ENCODE measurements at places on chromosomes 2 and 18. TPM values are rescaled to one million over a fixed set of nuclear protein-coding genes. Genes with fewer than 3 reads are reported as not detected.

GRCh38 chr18:47118981-47119380 is 31.3 kb downstream of the HDHD2 start:
- peaks cover 50% of the 10 kb centered on the region for H3K36me3 ChIP-seq
- no peaks in the 10 kb centered on the region for H3K4me1 ChIP-seq
- DNase-seq, result no peak
- no peak overlapping the region for H3K27ac ChIP-seq

DNA sequence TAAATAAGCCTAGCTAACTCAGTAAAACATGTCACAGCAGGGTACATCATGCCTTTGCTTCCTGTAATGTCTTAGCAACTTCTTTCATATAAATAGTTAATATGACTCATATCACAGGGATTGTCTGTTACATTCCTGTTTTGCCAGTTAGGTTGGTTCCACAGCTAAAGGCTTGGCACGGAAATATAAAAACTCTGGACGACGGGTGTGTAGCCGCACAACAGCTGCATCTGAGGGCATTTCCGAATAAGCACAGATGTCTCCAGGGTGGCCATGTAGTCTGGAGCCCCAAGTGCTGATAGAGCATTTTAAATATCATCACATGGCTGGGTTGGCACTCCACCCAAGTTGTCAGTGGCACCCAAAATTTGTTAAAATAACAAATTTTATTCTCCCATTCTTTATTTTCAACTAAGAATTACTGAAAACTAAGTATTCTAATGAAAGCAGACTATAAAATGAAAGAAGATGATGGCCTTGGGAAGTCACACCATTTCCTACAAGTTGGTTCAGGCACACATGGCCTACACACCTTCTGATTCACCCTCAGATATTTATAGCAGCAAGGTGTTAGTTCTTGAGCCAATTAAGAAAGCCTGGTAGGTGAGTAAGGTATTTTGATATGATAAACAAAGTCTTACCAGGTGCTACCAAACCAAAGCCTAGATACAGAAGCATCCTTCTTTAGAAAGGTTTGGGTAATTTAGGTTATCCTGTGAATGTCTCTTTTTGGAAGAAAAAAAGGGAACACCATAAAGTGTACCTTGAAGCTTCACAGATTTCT is 61.8 kb upstream of the STK17B start:
- peaks cover 27% of the 10 kb centered on the region for H3K4me1 ChIP-seq
- peak overlapping the region; percentile 85 for H3K27ac ChIP-seq
- H3K4me3 ChIP-seq, result peak overlapping the region; percentile 39

- H3K4me3 ChIP-seq, result no peak overlapping the region
- H3K4me1 ChIP-seq, result no peaks in the 10 kb centered on the region
- H3K27me3 ChIP-seq, result no peaks in the 10 kb centered on the region
Observed at GRCh38 chr2:216871333-216871934, 11.6 kb upstream of the TNP1 start.

DNA sequence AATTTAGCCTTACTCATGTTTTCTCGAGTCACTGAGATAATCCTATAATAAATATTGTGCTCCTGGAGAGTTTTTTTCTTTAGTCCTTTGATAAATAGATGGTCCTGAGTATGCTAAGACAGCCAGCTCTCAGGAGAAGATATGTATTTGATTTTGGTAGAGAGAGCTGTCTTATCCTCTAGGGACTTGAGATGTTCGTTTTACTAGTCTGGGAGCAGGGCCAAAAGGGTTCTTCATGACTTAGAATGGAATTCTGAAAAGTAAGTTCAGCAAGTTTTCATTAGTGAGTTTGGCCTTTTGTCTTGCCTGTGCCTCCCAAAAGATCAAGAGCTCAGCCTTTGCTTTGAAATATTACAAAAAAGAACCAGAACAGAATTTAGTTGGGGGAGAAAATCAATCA is 246.7 kb downstream of the BABAM2 start:
- H3K4me3 ChIP-seq, result peak overlapping the region; percentile 16
- H3K27ac ChIP-seq, result peak overlapping the region; percentile 57
- H3K4me1 ChIP-seq, result peaks cover 46% of the 10 kb centered on the region
- no peaks in the 10 kb centered on the region for H3K27me3 ChIP-seq
- DNase-seq, result peak; percentile 70

GRCh38 chr2:218807626-218808025 is 24.0 kb downstream of the PRKAG3 start:
- DNase-seq, result peak; percentile 37
- peaks cover 7% of the 10 kb centered on the region for H3K36me3 ChIP-seq
- H3K27me3 ChIP-seq, result no peaks in the 10 kb centered on the region
- H3K4me1 ChIP-seq, result no peaks in the 10 kb centered on the region

FOXI3 gene
- total RNA-seq, result not detected

DNA sequence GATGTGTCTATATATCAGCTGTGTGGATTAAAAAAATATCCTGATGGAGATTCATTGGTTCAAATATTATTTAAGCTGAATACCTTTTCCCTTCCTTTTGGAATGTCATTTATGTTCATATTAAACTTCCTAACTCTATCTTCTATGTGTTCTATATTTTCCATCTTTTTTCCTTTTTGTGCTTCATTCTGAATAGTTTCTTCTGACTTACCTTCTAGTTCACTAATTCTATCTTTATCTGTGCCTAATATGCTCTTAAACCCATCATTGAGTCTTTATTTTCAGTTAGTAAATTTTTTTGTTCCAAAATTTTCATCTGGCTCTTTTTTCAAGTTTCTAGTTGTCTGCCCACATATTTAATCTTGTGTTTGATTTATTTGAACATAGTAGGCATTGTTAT is 219.4 kb upstream of the STON1 start:
- H3K36me3 ChIP-seq, result peaks cover 3% of the 10 kb centered on the region
- H3K27me3 ChIP-seq, result no peaks in the 10 kb centered on the region

- H3K36me3 ChIP-seq, result no peaks in the 10 kb centered on the region
- peaks cover 28% of the 10 kb centered on the region for H3K4me1 ChIP-seq
- no peaks in the 10 kb centered on the region for H3K27me3 ChIP-seq
- H3K4me3 ChIP-seq, result no peak overlapping the region
Observed at GRCh38 chr2:127011796-127012195, 95.2 kb downstream of the BIN1 start.

GALNT3 gene
- total RNA-seq, result 20.2 TPM

DNA sequence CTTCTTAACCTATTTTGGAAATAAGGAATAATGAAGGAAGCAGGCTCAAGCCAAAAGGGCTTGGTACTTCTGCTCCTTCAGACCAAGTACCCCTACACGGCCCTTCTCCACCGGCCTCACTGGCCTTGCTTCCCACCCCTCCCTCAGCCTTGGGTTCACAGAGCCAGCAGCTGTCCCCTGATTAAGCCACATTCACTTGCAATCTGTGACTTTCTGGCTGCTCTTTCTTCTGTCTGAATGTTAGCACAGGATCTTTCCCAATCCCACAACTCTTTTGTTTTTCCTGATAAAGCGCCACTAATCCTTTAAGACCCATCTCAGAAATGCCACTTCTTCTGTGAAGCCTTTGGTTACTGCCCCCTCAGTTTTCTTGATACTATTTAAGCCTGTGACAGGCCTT is 52.4 kb downstream of the REEP1 start:
- peaks cover 57% of the 10 kb centered on the region for H3K27me3 ChIP-seq
- no peak for DNase-seq
- H3K27ac ChIP-seq, result no peak overlapping the region
- no peak overlapping the region for H3K4me3 ChIP-seq
- no peaks in the 10 kb centered on the region for H3K4me1 ChIP-seq
- H3K36me3 ChIP-seq, result no peaks in the 10 kb centered on the region

KCNIP3 gene
- total RNA-seq, result 15.6 TPM

SCN3A gene
- total RNA-seq, result not detected

All from MCF 10A (cell line).